ENCODE measurements at places on chromosomes 13 and 19. TPM values are rescaled to one million over a fixed set of nuclear protein-coding genes. Genes with fewer than 3 reads are reported as not detected.

The CLEC17A gene
- 0.06 TPM for polyA plus RNA-seq

The ZNF534 gene
- 0.58 TPM for polyA plus RNA-seq

The CYP2B6 gene
- polyA plus RNA-seq = 2.8 TPM

The IRS2 gene
- 9.7 TPM for polyA plus RNA-seq

The RXFP2 gene
- polyA plus RNA-seq = 0.57 TPM

The NLRP7 gene
- 0.08 TPM for polyA plus RNA-seq

The HCN2 gene
- polyA plus RNA-seq = 0.17 TPM

The SLC27A1 gene
- 9.7 TPM for polyA plus RNA-seq

The OSCAR gene
- polyA plus RNA-seq = 0.11 TPM

The GSX1 gene
- polyA plus RNA-seq = not detected

The ZSCAN4 gene
- polyA plus RNA-seq = not detected

The SYCN gene
- not detected for polyA plus RNA-seq

- DNase-seq = no peak
Measured at GRCh38 chr13:37741536-37741935, 128.0 kb downstream of the TRPC4 start.

- no peak for DNase-seq
Measured at GRCh38 chr13:91904597-91904996, 506.2 kb downstream of the GPC5 start.

DNA sequence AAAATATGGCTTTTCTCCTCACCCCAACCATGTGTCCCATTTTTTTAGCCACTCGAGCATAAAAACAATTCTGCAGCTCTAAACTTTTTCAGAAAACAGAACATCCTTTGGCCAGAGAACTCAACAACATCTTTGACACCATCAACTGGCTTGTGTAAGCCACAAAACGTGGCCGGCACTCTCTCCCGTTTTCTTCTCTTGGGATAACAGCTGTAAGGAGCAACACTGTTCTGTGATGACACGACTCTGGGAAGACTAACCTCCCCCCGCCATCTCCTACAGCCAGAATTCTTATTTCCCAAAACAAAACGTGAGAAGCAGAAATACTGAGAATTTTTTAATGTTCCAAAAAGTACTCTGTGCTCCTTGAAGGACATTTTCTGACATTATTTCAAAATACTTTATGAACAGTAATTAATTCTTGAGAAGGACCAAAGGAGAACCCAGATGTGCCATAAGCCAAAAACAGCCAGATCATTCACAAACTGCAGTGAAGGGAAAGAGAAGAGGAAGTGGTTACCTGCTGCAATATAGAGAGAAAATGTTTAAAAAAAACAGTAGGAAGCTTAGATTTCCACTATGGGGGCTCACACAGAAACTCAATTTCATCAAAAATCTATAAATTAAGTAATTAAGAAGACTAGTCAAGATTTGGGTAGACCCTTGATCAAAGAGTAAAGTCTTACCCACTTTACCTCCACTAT is 25.8 kb downstream of the COL4A1 start:
- no peak for DNase-seq

GRCh38 chr13:92187378-92187989 is 789.1 kb downstream of the GPC5 start:
- peak; percentile 50 for DNase-seq

GRCh38 chr13:39577838-39578491 is 25.0 kb downstream of the LHFPL6 start:
- DNase-seq = no peak

DNA sequence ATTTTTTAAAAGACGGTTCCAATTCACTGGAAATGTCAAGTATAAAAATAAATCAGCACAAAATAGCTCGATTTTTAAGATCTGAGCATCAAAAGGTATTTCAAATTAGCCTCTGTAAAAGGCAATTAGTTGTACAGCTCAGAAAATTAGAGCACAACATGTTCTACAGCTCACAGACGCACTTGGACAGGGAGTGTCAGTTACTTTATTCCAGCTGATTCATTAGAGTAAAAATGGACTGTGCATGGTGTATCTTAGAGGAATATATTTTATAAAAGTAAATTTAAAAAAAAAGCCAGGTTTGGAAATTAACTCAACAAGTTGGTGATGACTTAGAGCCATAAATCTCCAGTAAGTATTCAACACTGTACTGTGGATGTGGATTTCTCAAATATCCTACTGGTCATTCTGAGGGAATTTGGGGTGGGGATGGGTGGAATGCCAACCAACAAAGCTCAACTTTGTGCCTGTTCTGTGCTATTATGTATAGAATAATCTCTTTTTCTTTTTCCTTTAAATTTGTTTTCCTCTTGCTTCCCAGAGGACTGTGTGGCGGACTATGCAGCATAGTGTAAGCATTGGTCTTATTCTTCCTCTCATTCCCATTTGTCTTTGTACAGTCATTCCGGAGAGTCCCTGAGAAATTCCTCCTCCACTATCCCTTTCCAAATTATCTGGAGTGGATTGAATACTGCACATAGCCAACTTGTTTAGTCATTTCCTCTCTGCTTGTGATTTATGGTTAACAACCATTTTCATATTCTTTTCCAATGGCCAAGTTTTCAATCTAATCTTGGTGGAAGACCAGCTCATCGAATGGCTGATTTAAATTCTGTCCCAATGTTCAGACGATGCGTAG is 169.3 kb downstream of the DCT start:
- no peak for DNase-seq

GRCh38 chr13:82330499-82330898 is 1551.8 kb downstream of the SLITRK1 start:
- no peak for DNase-seq

GRCh38 chr13:29753618-29754472 is 96.6 kb downstream of the UBL3 start:
- DNase-seq = no peak

DNA sequence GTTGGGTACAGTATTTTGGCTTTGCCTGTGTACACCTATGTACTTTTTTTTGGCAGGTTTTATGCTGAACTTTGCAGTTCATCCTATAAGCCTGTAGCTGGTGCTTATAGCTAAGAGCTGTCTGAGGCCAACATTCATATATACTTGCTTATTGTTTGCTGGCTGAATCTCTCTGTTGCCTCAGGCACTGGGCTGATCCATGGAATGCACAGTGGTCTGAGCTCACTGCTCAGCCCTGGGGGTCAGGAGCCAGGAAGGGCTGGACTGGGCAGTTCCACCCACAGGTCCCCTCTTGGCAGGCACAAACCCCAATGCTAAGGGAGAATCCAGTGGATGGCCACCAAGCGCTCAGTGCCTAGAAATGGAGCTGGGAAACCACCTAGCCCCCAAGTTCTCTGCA is 308.7 kb downstream of the MYO16 start:
- DNase-seq = no peak

DNA sequence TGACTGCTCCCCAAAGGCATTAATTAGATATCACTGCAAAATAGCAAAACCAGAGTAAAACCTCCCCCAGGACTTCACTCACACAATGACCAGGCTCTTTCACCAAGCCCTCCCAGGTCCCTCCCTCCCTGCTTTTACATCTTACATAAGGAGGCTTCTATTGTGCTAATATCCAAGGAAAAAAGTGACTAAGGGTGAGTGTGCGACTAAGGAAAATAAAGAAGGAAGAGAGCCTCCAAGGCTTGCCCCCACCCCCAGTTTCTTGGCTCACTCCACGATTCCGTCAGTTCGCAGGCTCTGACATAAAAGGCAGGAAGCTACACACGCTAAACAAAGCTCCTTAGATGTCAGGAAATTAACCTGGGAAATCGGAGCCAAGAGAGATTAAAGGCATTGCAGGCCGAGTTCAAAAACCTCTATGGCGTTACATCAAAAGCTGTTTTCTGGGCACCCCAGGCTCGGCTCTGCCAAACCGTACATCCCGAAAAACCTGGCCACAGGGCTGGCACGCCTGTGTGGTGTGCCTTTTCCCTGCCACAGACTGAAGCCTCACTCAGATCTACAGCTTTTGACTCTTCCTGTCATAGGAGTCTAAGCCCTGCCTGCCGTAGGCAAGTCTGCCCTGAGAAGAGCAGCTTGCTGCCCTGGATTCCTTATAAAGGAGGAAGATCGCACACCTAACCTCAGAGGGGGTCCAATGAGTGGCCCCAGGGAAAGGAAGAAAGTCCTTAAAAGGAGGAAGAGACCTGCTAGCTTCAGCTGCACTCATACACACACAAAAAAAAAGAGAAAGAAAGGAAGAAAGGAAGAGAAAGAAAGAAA is 67.0 kb upstream of the SERP2 start:
- DNase-seq = no peak

DNA sequence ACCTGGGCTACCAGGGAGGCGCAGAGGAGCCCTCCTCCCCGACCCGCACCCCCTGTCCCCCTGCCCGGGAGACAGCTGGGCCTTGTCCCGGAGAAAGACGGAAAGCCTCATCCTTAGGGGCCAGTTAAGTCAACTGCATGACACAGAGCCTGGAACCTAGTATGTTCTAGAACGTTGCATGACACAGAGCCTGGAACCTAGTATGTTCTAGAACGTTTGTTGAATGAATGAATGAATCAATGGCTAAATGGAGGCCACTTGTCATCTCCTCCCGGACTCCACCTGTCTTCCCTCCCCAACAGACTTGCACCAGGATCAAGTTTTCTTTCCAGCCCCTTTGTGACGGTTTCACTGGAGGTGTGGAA is 706 bp downstream of the SERP2 start:
- no peak for DNase-seq

GRCh38 chr13:30037306-30037705 is 186.9 kb upstream of the UBL3 start:
- no peak for DNase-seq

DNA sequence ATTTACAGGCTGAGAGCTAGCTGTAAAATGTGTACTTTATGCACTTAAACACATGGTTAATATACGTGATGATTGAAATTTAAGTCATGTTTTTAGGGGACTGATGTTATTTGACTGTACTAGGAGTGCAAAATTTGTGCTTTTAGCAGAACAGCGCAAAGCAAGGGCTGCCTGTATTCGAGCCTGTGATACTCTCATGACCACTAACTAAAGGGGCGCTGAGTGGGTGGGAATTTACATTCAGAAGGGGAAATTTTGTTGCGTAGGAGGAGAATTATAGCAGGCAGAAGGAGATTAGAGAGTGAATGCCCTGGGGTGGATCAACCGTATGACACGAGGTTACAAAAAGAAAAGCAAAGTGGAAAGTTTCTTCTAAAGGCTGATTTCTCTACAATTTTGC is 271.8 kb upstream of the HTR2A start:
- DNase-seq = no peak

GRCh38 chr19:17300992-17301619 is 2.1 kb downstream of the ABHD8 start:
- no peak for DNase-seq

GRCh38 chr19:1577090-1577928 is 9.2 kb upstream of the MEX3D start:
- no peak for DNase-seq

DNA sequence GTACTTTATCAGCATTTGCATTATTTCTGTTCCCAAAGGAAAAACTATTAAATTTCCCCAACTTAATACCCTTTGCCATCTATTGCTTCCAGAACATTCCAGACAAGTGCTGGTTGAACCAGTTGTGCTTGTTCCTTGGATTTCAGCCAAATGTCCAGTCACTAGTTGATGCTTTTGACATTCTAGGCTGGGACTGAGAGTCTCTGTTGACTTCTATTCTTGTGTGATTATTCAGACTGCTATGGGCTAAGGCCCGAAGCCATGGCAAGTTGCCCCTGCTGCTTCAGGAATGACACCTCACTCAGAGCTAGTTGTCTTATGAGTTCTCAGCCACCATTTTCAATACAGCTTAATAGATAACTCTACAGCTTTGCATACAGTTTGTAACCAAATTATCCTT is 458.1 kb upstream of the ARGLU1 start:
- no peak for DNase-seq

DNA sequence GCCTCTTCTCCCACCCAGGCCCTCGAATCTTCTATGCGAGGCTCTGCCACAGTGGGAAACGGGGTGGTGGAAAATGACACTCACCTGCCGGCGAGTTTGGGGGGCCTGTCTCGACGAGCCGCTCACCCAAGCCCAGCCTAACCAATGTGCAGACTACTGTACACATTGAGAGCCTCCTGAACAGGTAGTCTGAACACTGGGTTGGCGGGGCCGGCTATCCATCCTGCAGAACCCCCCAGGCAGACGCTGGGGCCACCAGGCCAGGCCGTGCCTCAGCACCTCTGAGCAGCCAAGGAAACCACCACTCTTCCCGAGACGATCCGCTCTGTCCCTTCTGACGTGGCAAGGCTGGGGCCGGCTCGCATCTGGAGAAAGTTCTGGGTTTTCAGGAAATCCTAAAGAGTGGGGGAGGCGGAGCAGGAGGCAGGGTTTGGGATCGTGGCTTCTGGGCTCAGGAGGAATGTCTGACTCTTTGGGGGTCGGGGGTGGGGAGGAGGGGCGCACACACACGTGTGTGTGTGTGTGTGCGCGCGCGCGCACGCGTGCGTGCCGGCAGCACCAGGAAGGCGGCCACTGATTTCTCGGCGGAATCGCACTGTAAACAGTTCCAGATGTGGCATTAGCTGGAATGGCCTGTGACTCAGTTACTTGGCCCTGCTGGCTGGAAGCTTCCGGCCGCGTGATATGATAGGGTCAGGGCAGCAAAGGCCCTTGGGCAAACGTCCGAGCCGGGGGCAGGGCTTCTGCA is 18.5 kb downstream of the TMED1 start:
- DNase-seq = no peak

GRCh38 chr13:42924344-42924743 is 67.7 kb downstream of the EPSTI1 start:
- DNase-seq = no peak

- DNase-seq = no peak
Measured at GRCh38 chr19:51144482-51145045, 2.5 kb downstream of the SIGLEC7 start.

- DNase-seq = no peak
Measured at GRCh38 chr13:44810061-44810840, 179.0 kb downstream of the NUFIP1 start.

DNA sequence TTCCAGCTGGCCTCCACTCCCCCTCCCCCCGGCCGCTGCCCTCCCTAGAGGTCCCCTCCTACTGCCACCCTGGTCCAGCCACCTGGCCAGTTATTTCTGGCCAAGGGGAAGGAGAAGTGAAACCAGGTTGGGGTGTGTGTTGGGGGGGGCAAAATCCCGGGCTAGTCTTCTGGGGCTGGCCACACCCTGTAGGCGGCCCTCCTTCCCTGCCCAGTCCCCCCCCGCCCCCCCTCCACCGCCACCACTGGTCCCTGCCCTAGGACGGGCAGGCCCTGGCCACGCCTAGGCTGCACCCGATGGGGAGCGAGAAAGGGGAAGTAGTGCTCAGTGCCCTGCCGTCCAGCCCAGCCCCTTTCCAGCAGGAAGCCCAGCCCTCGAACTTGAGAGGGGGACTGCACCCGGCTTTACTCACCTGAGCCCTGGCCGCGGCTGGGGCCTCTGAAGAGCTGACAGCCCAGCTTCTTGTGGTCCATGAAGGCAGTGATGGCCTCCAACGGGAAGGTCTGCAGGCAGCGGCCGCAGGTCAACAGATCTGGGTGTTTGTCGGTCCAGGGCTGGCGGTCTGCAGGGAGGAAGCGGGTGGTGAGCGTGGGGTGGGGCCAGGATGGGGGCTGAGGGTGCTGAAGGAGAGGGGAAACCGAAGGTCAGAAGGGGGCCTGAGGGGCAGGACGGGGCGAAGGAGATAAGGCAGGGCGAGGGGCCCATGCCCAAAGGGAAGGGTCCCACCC is 813 bp downstream of the ZNF296 start:
- no peak for DNase-seq

Data from right renal cortex interstitium (tissue), 3 donors.